Chondrocyte (in vitro differentiated cells): ENCODE measurements at places on chromosomes 5 and 9. TPM values are rescaled to one million over a fixed set of nuclear protein-coding genes. Genes with fewer than 3 reads are reported as not detected.

BTNL3 gene
- total RNA-seq = not detected in 3 replicates

FOXD1 gene
- 28.1 to 78.9 TPM (median 28.6 TPM) in 3 replicates for total RNA-seq

C5orf22 gene
- total RNA-seq = 17.2 to 21.9 TPM (median 20.2 TPM) in 3 replicates

DNA sequence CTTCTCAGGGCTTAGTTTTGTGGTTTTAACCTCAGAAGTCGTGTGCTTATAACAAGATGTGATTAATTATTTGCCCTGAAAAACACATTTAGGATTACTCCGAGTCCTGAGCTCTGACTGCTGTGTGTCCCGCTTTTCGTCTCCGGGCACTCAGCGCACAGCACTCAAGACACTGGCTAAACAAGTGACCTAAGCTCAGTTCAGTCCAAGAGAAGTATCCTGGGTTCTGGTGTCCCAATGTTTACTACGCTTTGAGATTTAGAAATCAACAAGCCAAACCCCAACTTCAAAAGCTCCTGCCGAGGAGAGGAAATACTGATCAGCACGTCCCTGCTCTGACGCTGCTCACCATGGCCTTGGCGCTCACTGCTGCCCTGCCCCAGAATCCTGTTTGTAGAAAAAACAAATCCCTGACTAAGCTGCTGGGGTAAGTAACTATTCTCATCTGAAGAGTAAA lies 53.2 kb downstream of the IPPK start:
- H3K4me1 ChIP-seq = peaks cover 23% of the 10 kb centered on the region
- no peak overlapping the region for H3K27ac ChIP-seq
- peaks cover 46% of the 10 kb centered on the region for H3K36me3 ChIP-seq
- DNase-seq = no peak

SYK gene
- 0.22 to 0.55 TPM in 2 of 3 replicates, not detected in the other for total RNA-seq

DNA sequence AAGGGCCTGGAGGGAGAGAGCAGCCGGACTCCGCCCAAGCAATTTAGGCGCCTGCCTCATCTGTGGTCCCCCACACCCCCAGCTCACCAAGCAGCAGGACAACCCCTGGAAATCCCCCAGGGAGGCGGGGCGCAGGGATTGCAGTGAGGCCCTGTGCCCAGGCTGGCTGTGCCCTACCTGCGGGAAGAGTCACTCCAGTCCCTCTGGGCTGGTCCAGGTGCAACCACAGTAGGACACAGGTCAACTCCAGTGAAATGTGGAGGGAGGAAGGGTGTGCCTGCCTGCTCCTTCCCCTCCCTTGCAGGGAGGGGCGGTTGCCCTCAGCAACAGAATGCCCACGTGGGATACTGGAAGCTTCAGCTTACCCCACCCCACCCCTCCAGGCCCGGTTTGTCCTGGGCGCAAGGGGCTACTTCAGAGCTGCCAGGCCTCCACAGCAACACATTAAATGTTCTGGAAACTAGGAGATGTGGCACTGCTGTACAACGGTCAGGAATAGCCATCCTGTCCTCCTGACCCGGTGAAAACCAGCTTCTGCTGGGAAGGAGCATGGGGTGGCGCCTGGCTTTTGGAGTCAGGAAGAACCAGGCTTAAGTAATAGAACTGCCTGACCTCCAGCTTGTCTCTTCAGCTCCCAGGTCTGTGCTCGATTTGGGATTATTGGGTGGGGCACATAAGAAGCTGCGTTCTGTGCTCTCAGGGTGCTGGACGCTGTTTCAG lies 22.5 kb downstream of the ABO start:
- no peak overlapping the region for H3K4me3 ChIP-seq
- no peaks in the 10 kb centered on the region for H3K4me1 ChIP-seq
- DNase-seq = no peak
- H3K36me3 ChIP-seq = peaks cover 1% of the 10 kb centered on the region
- no peak overlapping the region for H3K27ac ChIP-seq

- no peaks in the 10 kb centered on the region for H3K36me3 ChIP-seq
- no peak for DNase-seq
- H3K27me3 ChIP-seq = peaks cover 35% of the 10 kb centered on the region
- no peak overlapping the region for H3K4me3 ChIP-seq
- no peak overlapping the region for H3K27ac ChIP-seq
- no peaks in the 10 kb centered on the region for H3K4me1 ChIP-seq
Observed at GRCh38 chr9:7570107-7570720, 229.4 kb downstream of the DMAC1 start.

DNA sequence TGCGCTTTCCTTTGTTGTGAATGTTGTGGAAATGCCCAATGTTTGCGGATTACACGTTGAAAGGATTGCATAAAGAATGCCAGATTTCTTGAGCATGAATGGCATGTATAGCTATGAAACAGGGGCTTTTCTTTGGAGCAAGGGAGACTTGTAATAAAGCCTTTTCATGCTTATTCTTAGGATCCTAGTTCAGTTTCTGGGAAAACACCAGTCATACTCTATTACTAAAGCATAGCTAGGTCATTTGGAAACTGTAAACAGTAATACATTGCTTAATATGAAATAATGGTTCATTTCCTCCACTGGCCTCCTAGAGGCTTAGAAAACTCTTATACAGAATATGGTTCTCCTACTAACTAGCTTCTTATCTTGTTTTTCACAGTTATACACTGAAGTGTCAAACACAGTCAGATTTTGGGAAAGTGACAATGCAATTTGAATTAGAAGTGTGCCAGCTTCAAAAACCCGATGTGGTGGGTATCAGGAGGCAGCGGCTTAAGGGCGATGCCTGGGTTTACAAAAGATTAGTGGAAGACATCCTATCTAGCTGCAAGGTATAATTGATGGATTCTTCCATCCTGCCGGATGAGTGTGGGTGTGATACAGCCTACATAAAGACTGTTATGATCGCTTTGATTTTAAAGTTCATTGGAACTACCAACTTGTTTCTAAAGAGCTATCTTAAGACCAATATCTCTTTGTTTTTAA lies 104.2 kb downstream of the MELK start:
- H3K27ac ChIP-seq = no peak overlapping the region
- peaks cover 7% of the 10 kb centered on the region for H3K36me3 ChIP-seq
- no peak overlapping the region for H3K4me3 ChIP-seq
- no peaks in the 10 kb centered on the region for H3K4me1 ChIP-seq
- H3K27me3 ChIP-seq = no peaks in the 10 kb centered on the region

SOHLH1 gene
- total RNA-seq = not detected in 3 replicates

GRCh38 chr5:73652391-73652790 lies 26.4 kb downstream of the ARHGEF28 start:
- no peak for DNase-seq
- peaks cover 1% of the 10 kb centered on the region for H3K36me3 ChIP-seq
- peaks cover 47% of the 10 kb centered on the region for H3K4me1 ChIP-seq
- H3K27me3 ChIP-seq = no peaks in the 10 kb centered on the region

DNA sequence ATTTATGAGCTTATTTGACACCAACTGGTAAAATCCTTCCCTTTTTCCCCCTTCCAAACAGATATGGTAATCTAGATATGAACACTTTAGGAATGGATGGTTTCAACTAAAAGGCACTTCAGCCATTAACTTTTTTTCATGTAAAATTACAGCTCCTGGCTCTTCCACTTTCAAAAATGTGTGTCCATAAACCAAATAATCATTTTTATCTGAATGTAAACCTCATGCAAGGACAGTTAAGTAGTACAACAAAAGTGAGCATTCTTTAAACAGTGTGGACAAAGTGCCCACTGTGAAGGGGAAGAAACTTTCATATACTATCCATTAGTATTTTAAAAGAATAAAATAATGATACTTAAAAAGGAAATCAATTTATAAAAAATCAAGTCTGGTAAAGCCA lies 17.2 kb downstream of the RAB14 start:
- DNase-seq = no peak
- no peak overlapping the region for H3K27ac ChIP-seq
- no peaks in the 10 kb centered on the region for H3K27me3 ChIP-seq
- H3K4me3 ChIP-seq = no peak overlapping the region

PCDHA13 gene
- 1.1 to 2.0 TPM (median 1.3 TPM) in 3 replicates for total RNA-seq

FGF1 gene
- 2.9 to 7.9 TPM (median 6.9 TPM) in 3 replicates for total RNA-seq

SKP2 gene
- total RNA-seq = 34.8 to 41.1 TPM (median 36.1 TPM) in 3 replicates

GRCh38 chr9:70816316-70816715 lies 305.1 kb downstream of the TRPM3 start:
- no peaks in the 10 kb centered on the region for H3K4me1 ChIP-seq
- no peak for DNase-seq
- peaks cover 12% of the 10 kb centered on the region for H3K27me3 ChIP-seq
- H3K27ac ChIP-seq = no peak overlapping the region
- no peak overlapping the region for H3K4me3 ChIP-seq

GRCh38 chr9:122180633-122181032 lies 20.9 kb downstream of the MORN5 start:
- peaks cover 7% of the 10 kb centered on the region for H3K4me1 ChIP-seq
- no peak overlapping the region for H3K4me3 ChIP-seq
- no peaks in the 10 kb centered on the region for H3K36me3 ChIP-seq

DNA sequence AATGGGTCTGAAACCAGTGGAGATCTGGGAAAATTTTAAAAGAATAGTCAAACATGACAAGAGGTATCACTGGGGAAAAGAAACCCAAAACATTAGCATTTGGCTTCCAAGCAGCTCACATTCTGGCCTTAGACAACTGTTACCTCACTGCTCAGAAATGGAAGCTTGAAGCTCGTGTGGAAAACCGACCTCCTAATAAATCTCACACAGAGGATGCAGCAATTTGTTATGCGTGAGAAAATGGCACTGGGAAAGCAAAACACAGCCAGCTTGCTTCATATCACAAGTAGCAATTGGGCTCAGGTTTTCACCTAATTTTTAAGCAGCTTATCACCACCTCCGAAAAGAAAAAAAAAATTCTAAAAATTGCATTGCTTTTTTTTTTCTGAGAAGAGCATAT lies 103.3 kb upstream of the TAS2R1 start:
- no peaks in the 10 kb centered on the region for H3K36me3 ChIP-seq
- no peak for DNase-seq
- no peak overlapping the region for H3K4me3 ChIP-seq
- H3K27ac ChIP-seq = no peak overlapping the region
- no peaks in the 10 kb centered on the region for H3K27me3 ChIP-seq

DNA sequence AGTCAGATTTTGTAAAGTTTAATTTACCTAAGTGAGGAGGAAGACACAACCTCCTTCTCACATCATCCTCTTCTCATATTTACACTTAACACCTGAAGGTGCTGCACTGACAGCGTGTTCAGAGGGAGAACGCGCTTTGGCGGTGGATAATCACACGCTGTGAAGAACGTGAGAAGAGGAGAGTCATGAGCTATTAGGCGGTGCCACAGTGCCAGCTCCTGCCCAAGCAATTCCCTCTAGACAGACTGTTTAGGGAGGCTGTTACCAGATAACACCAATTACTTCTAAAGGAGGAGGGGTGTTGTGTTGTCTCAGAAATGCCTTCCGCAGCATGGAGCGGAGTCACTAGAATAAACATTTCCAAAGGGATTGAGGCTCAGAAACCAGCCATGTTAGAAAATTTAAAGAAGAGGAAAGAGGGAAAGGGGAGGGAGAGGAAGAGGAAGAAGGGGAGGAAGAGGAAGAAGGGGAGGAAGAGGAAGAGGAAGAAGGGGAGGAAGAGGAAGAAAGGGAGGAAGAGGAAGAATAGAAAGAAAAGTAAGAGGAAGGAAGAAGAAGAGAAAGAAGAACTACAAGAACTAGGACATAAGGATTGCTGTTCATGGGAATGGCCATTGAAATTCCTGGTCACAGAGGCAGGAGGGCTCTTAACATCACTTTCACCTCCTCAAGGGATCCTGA lies 37.3 kb upstream of the WWC1 start:
- H3K27ac ChIP-seq = no peak overlapping the region
- H3K4me1 ChIP-seq = no peaks in the 10 kb centered on the region
- no peaks in the 10 kb centered on the region for H3K36me3 ChIP-seq
- no peak for DNase-seq
- H3K27me3 ChIP-seq = no peaks in the 10 kb centered on the region
- no peak overlapping the region for H3K4me3 ChIP-seq

ANKRD34B gene
- total RNA-seq = not detected in 3 replicates

- H3K27ac ChIP-seq = peak overlapping the region; percentile 94
- peaks cover 59% of the 10 kb centered on the region for H3K4me1 ChIP-seq
- no peak for DNase-seq
Observed at GRCh38 chr9:113772121-113772810, 103.8 kb upstream of the ZNF618 start.

DNA sequence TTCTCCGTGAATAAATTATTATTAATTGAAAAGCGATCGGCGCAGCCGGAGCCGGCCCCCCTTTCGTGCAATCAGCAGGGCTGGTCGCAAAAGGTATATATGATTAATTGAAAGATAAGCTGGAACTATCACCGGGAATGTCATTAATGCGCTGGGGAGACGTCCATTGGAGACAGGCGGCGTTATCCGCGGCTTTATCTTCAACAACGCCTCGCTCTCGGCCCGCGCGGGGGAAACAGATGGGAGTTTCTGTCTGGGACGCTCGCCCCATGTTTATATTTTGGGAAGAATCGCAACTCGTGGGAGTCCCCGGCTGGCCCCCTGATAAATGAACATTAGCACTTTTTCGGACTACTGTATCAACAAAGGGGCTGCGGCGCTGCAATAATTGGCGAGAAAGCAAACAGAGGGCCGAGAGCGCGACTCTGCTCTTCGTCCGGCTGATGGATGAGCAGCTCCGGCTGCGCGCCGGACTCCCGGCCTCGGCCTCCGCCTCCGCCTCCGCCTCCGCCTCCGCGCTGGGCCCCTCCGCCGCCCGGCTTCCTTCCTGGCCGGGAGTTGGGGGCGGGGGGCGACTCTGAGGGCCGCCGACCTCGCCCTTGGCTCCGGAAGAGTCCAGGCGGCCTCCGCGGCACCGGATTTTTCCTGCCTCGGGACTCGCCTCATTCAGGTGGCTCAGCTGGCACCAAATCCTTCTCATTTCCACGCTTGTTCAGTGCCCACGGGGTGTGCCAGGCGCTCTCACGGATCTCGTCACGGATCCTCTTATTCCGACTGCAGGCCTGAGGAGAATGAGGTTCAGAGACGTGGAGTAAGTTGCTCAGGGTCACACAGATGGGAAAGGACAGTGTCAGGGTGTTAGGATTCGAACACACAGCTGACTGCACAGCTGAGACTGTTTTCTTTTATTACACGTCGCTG lies 3.6 kb upstream of the NKX2-5 start:
- peaks cover 30% of the 10 kb centered on the region for H3K27me3 ChIP-seq
- H3K27ac ChIP-seq = peak overlapping the region; percentile 59
- no peaks in the 10 kb centered on the region for H3K36me3 ChIP-seq
- H3K4me1 ChIP-seq = peaks cover 34% of the 10 kb centered on the region

- no peak for DNase-seq
- H3K36me3 ChIP-seq = no peaks in the 10 kb centered on the region
- H3K27ac ChIP-seq = no peak overlapping the region
- no peak overlapping the region for H3K4me3 ChIP-seq
- H3K4me1 ChIP-seq = peaks cover 15% of the 10 kb centered on the region
- H3K27me3 ChIP-seq = no peaks in the 10 kb centered on the region
Observed at GRCh38 chr5:35484241-35484640, 133.4 kb upstream of the SPEF2 start.

SMARCA2 gene
- 82.5 to 158 TPM (median 95.1 TPM) in 3 replicates for total RNA-seq

DNA sequence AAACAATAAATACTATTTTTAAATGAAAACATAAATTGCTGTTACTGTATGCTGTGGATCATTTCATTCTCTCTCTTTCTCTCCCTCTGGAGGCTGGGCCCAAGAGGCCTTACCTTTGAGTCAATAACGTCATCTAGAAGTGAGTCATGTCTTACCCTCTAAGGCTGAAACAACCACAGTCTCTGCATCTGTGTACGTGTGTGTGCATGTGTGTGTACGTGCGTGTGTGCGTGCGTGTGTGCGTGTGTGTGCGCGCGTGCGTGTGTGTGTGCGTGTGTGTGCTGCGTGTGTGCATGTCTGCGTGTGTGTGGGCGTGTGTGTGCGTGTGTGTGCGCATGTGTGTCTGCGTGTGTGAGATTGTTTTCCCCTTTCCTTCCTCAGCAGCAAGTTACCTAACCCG lies 13.6 kb upstream of the IL17B start:
- H3K27ac ChIP-seq = no peak overlapping the region
- peaks cover 27% of the 10 kb centered on the region for H3K4me1 ChIP-seq

- no peak overlapping the region for H3K4me3 ChIP-seq
- no peaks in the 10 kb centered on the region for H3K27me3 ChIP-seq
- H3K36me3 ChIP-seq = no peaks in the 10 kb centered on the region
- H3K4me1 ChIP-seq = peaks cover 30% of the 10 kb centered on the region
Observed at GRCh38 chr5:64869419-64869818, 100.7 kb downstream of the CWC27 start.

TLX3 gene
- not detected in 3 replicates for total RNA-seq

PCDHGA1 gene
- total RNA-seq = 0.10 to 0.23 TPM (median 0.15 TPM) in 3 replicates

PCDHB3 gene
- 5.6 to 12.1 TPM (median 5.6 TPM) in 3 replicates for total RNA-seq
